ENCODE measurements at places on chromosomes 4 and X.
A peak's percentile ranks its signal among the peaks of the same experiment; 100 is the strongest.

- DNase-seq = no peak
These were observed 108.9 kb upstream of the TENM3 start for GRCh38 chr4:182134261-182134660.

DNA sequence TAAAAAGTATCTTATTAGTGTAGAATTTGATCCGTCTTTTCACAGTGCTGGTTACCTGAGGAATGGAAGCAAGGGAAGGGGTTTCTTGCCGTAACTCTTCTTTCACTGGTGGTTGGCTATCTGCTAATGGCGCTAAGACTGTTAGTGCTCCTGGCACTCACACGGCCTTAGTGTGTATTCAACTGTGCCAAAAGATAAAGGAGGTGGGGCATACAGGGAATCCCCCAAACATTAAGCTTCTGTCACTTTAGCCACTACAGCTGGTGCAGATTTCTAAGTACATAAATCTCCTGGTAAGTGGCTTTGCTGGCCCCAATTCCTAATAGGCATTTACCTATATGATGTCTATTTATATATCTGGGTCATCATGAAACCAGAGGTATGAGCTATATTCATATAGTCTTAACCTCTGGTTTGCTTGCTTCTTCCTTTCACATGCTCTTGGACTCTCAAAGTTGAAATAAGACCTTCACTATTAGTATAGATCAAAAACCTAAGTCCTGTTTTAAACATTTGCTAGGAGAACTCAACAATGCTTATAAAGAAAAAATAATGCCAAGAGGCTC is 95.1 kb downstream of the TSPAN7 start:
- no peak for DNase-seq

DNA sequence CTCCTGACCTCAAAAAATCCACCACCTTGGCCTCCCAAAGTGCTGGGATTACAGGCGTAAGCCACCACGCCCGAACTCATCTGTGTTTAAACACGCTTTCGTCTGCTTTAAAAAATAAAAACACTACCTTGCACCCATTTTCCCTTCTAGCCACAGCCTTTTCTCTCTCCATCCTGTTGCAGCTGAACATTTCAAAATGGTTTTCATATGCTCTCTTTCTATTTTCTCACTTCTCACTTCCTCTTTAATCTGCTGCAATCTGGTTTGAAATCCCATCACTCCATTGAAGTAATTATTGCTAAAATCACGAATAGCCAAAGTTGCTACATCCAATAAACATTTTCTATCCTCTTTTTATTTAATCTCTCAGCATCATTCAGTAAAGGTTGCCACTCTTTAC is 70.0 kb downstream of the DCHS2 start:
- DNase-seq = no peak

DNA sequence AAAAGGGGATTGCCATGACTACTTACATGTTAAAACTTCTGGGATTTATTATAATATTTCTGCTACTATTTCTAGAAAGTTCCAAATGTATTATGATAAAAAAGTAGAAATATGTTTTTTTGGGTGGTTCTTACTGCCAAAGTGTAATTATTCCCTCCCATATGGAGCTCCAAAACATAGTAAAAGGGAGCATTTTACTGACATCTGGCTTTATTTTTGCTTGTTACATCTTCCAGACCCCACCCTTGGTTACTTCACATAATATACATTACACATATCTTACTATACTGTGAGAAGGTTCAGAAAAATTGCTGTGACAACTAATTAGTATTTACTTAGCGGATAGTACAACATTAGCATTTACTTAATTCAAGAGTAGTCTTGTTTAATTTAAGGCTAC is 205.1 kb upstream of the TLL1 start:
- DNase-seq = no peak

DNA sequence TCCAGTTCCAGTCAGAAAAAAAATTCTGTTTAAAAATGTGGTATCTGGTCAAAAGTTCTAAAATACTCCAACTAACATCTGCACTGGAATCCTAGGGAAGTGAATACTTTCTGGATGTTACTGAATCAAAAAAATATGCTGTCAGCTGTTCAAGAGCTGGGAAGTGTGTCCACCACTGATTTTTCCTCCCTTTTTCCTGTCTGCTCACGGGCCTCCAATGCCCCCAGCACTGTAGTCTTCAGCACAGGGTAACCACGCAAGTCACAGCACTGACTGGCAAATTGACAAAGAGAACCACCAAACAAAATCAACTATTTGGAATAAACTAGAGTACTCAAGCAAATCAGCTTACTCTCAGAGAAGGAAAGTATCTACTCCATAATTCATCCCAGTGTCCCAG is 9.9 kb downstream of the VEGFC start:
- no peak for DNase-seq

DNA sequence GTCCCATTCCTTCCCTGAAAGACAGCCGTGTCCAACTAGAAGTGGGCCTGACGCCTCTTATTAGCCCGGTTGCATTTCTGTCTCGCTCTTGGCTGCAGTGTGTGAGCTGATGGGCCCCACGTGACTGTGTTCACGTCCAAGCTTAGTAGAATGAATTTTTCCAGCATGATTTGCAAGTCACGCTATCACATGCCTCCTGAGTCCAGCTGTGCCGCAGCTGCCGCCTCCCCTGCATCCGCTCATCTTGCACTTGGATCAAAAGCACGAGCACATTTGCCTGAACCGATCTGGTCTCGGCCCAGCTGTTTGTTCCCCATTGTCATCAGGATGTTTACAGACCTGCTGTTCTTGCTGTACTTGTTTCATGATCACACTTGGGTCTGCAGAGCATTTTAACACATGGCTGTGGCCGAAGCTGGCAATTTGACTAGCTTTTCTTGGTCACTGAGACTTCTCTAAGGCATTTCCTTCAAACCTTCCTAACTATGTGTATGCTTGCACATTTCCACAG is 126.5 kb downstream of the KIT start:
- no peak for DNase-seq

DNA sequence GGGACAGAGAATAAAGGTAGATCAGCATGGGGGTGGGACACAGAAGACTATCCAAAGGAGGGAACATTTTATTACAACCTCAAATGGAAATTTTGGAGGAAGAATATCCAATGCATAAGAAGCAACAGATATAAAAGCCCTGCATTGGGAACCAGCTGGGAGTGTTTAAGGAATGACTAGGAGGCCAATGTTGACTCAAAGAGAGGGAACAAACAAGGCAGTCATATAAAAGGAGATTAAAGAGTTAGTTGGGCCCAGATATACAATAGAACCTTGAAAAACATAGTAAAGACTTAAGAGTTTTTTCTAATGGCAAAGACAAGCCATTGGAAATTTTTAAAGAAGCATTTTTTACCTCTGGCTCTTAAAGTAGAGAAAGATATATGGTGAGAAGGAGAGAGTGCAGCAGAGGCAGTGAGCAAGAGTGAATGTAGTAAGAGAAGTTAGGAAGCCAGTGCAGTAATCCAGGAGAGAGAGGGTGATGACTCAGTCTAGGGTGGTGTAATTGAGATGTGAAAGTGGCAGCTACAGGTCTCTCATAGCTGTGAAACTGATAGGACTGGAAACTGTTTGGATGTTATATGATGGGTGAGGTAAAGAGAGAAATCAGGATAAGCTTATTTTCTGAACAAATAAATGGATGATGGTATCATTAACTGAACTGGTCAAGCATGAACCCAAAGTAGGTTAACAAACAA is 182.2 kb upstream of the ATOH1 start:
- DNase-seq = no peak

GRCh38 chr4:120921456-120922380 is 808 bp downstream of the PRDM5 start:
- peak; percentile 68 for DNase-seq

GRCh38 chrX:9493936-9494335 is 29.1 kb downstream of the TBL1X start:
- no peak for DNase-seq

GRCh38 chr4:76363556-76364290 is 57.2 kb downstream of the STBD1 start:
- DNase-seq = peak; percentile 7

GRCh38 chrX:121160987-121161386 is 113.6 kb downstream of the GLUD2 start:
- DNase-seq = no peak

DNA sequence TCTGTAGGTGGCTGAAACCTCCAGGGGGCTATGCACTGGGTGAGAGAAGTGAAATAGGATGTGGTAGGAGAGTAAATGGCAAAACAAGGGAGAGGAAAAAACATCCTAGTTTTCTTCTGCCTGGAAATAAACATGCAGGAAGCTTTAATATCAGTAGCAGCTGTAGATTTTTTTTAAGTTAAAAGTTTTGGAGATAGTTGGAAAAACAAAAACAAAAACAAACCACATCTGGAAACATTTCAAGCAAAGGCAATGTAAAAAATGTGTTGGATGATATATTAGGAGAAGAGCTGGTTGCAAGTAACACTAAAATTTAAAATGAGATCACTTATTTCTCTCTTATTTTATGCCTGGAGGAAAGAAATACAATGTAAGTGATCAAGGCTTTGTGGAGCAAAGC is 388.0 kb downstream of the SPRY1 start:
- DNase-seq = no peak

DNA sequence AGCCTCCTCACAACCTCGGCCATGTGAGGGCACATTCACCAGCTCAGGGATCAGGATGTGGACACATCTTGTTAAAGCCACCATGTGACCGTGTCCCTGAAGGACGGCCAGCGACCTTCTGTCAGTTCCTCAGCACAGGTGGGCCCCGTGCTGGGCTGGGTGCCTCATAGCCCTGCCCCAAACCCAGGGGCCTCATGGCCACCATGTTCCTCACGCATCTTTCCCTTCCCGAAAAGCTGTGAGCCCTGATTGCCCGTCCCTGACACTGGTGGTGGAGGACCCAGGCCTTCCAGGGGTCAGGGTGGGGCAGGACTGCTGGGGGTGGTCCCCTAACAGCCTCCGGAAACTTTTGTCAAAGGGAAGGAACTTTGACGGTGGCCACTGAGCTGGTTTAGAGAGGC is 60.1 kb upstream of the ADRA2C start:
- no peak for DNase-seq

All from activated naive CD4-positive, alpha-beta T cell treated with anti-CD3 and anti-CD28 coated beads for 36 hours (primary cell).